ENCODE measurements at places on chromosomes 2 and 18.

DNA sequence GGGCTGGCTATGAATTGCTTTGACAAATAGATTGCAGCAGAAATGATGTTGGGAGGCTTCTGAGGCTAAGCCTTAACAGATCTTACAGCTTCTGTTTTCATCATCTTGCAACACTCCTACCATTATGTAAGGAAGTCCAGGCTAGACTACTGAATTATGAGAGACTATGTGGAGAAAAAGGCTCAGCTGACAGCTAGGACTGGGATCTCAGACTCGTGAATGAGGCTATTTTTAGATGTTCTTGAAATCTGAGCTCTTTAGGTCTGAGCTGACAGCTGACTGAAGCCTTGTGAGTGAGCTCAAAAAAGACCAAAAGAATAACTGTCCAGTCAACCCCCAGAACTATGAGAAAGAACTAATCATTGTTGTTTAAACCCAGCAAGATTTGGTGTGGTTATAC, 70.3 kb downstream of the VWC2L start:
- DNase-seq: no peak

DNA sequence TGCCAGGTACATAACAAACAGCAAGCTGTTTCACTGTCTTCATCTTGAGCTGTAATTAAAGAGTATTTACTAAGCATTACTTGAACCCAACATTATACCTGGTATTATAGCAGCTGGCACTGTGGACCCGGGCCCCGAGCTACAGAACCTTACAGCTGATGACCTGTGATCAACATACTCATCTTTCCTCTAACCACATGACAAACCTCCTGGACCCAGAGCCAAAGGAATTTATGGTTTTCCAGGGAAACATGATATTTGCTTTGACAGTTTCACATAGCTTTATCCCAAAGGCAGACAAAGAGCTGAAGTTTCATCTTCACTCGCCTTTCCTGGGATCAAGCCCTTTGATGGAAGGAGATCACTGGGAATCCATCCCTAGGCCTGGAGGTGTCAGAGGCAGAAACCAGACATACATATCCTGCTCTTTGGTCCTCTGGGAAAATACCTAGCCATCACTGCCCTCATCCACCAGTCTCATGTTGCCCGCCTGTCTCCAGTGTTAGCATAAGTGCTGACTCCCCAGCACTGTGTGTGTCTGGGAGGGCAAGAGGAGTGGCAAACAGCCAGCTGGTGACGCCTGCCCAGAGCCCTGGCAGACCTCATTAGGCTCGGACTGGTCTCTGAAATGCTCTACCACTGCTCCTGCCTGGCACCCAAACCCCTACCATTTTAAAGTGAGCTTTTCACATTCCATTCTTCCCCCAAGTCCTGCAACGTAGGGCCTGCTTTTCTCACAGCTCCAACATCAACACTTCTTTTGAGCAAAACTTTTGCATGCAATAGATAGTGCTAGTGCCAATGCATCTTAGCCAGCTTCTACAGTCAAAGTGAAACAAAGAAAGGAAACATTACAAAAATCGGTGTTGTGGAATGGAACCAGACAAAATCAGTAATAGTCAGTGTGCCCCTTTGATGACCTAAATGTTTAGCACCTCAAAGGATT, 138.8 kb upstream of the CTAGE1 start:
- no peak for DNase-seq

DNA sequence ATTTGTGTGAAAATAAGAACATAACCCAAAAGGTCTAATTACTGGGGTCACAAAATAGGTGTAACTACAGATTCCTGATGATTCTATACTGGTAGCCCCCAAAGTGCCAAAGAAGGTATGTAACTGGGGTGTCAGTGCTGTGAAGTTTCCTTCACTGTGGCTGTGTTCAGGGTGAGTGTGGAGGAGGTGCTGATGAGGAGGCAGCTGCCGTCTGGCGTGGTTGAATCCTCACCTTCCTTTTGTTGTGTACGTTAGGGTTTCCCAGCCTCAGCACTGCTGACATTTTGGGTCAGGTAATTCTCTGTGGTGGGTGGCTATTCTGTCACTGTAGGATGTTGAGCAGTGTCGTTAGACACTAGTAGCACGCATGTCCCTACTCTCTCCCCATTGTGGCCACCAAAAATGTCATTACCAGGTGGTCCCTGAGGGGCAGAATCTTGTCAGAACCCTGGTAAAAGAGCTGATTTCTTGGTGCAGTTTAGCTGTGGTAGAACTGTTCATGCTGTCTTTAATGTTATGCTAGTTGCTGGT, 31.5 kb downstream of the ADNP2 start:
- DNase-seq: no peak

DNA sequence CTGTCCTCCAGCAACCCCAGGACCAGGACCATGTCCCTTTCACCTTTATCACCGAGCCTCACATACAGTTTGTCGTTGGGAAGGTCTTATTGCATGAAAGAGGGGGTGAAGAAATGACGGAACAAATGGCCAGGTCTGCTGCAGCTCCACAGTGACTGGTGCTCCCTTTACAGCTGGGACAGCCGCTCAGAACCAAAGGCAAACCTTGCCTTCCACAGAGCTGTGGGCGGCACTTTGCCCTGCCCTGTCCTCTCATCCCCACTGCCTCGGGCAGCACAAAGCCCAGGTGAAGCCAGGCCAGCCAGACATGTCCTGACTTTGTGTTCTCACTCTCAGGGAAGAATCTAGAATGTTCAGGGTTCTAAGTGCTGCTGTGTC, 961 bp downstream of the GPR55 start:
- no peak for DNase-seq

GRCh38 chr2:182048088-182048487, 62.4 kb downstream of the PPP1R1C start:
- DNase-seq: no peak

DNA sequence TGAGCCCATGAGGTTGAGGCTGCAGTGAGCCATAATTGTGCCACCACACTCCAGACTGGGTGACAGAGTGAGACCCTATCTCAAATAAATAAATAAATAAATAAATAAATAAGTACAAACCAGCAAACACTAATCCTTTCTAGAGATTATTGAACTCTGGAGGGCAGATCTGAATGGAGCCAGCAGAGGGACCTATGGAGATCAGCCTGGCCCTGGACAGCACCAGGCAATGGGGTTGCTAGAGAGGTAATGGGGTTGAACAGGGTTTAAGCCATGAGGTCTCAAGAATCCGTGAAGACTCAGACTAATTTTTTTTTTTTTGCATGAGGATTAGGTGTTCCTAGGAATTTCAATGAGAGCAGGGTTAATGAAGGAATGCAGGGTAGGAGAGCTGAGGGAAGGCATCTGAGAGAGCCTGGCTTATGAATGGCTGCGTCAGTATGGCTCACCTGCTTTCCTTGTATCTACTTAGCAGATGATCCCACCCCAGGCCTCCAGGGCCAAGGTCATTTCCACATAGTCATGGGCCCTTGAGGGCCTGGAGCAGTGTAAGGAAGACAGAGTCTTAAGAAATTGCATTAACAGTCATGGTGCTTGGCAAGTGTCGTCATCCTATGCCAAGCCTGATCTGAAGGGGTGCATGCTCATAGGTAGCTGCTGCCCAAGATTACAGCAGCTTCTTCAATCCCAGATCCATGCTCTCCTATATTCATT, 34.6 kb upstream of the IL37 start:
- no peak for DNase-seq

DNA sequence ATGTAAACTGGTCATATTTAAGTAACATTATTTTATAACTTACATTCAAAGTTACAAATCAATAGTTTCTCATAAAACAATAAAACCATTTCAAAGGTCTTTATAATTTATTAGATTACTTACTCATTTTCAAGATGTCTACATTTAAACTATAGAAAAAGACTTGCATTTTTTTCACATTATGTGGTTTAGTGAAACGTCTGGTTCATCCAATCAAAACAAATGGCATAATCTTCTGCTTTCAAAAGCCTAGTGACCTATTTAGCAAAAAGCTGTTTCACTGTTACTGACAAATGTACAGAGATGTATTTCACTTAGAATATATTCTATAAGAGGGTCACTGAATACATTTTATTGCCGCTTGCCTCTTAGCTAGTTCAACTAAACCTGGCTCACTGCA, 49.3 kb upstream of the MCM6 start:
- no peak for DNase-seq

DNA sequence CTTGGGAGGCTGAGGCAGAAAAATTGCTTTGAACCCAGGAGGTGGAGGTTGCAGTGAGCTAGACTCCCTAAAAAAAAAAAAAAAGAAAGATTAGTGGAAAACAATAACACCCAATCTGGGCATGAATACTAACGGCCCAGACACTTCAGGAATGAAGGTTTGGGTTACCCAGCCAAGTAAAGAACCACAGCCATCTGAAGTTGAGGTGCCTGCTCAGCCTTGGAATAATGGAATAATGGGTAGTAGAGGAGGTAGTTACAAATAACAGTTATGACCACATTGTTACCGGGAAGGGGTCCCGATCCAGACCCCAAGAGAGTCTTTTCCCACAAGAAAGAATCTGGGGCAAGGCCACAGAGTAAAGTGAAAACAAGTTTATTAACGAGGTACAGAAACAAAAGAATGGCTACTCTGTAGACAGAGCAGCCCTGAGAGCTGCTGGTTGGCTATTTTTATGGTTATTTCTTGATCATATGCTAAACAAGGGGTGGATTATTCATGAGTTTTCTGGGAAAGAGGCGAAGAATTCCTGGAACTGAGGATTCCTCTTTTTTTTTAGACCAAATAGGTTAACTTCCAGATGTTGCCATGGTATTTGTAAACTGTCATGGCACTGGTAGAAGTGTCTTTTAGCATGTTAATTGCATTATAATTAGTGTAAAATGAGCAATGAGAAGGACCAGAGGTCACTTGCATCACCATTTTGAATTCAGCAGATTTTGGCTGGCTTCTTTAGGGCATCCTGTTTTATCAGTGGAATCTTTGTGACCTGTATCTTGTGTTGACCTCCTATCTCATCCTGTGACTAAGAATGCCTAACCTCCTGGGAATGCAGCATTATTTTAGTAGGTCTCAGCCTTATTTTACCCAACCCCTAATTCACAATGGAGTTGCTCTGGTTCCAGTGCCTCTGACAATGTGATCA, 96.2 kb upstream of the HAAO start:
- DNase-seq: no peak

DNA sequence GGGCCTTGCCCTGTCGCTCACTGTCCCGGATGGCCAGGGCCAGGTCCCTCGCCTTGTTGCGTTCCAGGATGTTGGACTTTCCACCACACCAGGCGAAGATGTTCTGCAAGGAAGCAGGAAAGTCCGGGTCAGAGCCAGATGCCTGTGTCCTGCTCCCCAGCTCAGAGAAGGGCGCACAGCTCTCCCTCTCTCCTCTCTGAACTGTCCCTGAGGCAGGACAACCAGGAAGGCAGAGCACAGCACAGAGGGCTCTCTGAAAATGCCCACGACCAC, 11.0 kb downstream of the CAPG start:
- no peak for DNase-seq

DNA sequence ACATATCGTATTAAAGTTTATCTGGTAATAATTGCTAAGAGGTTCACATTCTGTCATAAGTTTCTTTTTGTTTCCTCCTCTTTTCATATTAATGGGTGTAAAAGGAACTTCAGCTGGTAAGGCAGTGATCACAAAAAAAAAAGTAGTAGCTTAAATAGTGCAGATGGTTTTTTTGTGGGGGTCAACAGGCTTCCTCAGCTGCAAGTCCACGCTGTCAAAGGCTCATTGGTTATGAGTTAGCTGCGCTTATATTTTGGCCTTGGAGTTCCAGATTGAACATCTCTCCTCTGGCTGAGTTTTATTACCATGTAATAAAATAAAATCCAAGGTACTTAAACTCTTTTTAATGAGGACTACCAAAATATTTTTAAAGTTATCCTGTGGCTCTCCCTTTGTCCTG, 277.0 kb upstream of the ZEB2 start:
- DNase-seq: no peak

DNA sequence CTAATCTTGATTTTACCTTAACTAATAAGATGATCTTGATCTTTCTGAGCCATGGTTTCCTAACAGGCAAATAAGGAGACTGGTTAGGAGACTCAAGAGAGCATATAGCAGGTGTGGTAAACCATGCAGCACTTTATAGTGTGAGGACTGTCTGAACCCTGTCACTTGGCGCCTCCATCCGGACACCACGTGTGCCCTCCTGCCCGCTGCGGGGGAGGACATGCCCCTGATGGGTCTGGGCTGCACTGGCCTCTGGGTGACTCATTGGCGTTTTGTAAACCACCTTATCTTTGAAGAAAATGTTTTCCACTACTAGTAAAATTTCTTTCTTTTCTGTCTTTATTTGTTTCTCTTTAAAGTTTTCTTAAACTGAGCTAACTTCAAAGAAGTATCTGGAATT, 131.1 kb downstream of the FMNL2 start:
- DNase-seq: no peak

GRCh38 chr18:73805991-73806390, 341.6 kb downstream of the FBXO15 start:
- DNase-seq: no peak

- DNase-seq: no peak
Measured at GRCh38 chr2:88933980-88934379, 242.5 kb downstream of the RPIA start.

- DNase-seq: no peak
Measured at GRCh38 chr2:106075048-106075447, 119.1 kb downstream of the UXS1 start.

GRCh38 chr18:74898965-74899364, 301.3 kb downstream of the ZNF407 start:
- DNase-seq: no peak

DNA sequence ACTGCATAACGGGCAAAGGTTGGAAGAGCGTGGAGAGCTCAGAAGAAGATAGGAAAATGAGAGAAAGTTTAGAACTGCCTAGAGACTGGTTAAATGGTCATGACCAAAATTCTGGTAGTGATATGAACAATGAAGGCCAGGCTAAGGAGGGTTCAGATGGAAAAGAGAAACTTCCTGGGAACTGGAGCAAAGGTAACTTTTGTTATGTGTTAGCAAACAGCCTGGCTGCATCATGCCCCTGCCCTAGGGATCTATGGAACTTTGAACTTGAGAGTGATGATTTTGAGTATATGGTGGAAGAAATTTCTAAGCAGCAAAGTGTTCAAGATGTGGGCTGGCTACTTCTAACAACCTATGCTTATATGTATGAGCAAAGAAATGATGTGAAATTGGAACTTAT, 44.4 kb upstream of the SPATS2L start:
- DNase-seq: no peak

GRCh38 chr2:18752022-18752493, 162.7 kb upstream of the NT5C1B start:
- DNase-seq: no peak

GRCh38 chr2:152550386-152550785, 166.9 kb downstream of the PRPF40A start:
- no peak for DNase-seq
